ENCODE measurements at places on chromosomes 16 and 17.

DNA sequence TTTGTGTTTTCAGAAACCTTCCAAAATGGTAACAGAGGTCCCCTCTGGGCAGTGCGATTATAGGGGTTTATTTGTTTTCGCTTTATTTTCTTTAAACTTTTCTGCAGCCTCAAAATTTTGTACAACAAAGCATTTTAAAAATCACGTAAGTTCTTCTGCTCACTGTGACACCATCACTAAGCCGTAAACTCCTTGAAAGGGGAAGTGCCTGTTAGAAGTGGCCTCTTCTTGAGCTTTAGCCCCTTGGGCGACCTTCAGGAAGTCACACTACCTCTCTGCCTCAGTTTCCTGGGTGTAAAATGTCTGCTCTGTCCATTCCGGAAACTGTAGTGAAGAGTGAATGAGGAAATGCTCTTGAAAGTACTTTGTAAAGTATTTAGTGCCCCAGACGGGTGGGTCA, 26.6 kb downstream of the ARHGAP27 start:
- DNase-seq = no peak

DNA sequence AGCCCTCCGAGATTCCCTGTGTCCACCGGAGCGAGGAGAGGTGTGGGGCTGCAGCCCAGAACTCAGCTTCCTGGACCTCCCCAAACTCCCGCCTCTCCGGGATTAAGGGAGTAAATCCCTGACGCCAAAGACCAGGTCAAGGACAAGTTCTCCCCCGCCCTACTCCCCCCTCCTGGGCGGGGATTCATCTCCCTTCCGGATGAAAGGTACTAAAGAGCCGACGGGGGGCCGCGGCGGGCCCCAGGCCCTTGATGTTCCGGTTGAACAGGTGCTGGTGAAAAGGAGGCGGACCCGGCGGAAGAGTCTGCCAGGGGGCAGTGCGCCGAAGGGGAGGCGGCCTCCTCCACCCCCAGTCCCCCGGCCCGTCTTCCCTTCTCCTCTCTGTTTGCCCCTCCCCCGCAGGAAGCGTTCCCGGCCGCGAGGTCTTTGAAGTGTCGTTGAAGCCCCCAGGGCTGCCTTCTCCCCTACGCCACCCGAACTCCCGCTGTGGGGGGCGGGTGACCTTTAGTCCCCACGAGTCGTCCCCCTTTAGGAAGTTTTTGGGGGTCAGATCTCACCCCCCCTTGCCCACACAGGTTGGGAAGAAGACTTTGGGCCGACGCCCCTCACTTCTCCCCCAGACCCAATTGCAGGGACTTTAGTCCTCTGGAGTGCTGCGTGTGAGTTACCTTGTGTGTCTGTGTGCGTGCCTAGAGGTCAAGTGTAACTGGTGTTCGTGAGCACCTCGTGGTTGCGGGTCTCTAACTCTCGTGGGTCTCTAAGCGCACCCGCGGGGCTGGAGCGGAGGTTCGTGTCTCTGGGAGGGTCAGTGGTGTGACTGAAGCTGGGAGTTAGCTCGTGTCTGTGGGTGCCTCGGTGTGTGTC, 1.1 kb upstream of the MLLT6 start:
- DNase-seq = peak; percentile 75

GRCh38 chr17:10149573-10150399, 48.6 kb downstream of the GAS7 start:
- no peak for DNase-seq

GRCh38 chr16:9599415-9600120, 508.1 kb downstream of the HAPSTR1 start:
- no peak for DNase-seq

DNA sequence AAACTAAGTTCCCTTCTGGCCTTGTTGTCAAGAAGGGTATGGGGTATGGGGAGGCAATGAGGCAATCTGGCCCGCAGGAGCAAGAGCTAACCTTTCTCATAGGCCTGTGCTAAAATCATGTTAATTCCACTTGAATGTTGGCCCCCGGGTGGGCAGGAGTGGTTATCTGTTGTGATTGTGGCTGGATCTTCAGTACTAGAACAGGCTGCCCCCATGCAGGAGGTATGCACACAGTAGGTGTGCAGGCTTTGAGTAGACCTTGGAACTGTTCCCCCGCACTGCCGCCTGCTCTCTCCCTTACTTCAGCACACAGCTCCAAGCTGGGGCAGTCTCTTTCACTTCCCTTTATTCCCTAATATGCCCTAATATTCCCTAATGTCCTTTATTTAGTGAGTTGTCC, 52.4 kb upstream of the TANGO6 start:
- no peak for DNase-seq

GRCh38 chr17:16215002-16215272, 397 bp downstream of the NCOR1 start:
- DNase-seq = no peak

DNA sequence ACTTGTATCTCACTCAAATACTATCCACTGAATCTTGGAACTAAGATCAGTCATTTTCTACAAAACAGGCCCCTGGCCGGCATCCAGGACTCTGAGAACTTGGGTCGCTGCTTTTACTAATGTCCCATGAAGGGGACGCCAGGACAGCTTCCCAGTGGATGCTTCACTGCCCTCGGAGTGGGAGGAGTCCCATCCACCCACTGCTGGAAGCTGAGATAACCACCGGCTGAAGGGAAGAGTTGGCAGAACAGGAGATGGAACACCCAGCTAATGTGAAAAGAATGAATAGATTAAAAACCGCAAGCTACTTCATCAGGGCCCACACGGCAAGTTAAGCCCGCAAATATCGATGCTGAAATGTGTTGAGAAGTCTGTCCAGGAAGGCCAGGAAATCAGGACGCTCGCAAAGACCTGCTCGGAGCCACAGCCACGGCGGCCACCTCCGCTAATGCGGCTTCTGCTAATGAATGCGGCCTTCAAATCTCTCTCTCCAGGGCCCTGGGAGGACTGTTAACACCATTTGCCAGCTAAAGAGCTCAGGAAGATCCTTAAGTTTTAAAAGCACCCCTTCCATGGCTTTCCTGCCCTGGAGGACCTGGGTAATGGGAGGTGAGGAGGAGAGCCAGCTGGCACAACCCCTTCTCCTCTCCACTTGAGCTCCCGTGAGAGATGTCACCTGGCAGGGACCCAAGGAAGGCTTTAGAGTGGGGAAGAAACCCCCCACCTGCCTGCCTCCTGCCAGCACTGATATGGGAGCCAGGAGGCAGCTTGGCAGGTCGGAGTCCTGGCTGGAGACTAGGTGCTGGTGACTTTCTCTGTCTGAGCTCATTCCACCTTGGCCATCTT, 226.6 kb upstream of the RPL38 start:
- DNase-seq = peak; percentile 81

- DNase-seq = no peak
Measured at GRCh38 chr17:51120357-51120738, 320 bp downstream of the SPAG9 start.

DNA sequence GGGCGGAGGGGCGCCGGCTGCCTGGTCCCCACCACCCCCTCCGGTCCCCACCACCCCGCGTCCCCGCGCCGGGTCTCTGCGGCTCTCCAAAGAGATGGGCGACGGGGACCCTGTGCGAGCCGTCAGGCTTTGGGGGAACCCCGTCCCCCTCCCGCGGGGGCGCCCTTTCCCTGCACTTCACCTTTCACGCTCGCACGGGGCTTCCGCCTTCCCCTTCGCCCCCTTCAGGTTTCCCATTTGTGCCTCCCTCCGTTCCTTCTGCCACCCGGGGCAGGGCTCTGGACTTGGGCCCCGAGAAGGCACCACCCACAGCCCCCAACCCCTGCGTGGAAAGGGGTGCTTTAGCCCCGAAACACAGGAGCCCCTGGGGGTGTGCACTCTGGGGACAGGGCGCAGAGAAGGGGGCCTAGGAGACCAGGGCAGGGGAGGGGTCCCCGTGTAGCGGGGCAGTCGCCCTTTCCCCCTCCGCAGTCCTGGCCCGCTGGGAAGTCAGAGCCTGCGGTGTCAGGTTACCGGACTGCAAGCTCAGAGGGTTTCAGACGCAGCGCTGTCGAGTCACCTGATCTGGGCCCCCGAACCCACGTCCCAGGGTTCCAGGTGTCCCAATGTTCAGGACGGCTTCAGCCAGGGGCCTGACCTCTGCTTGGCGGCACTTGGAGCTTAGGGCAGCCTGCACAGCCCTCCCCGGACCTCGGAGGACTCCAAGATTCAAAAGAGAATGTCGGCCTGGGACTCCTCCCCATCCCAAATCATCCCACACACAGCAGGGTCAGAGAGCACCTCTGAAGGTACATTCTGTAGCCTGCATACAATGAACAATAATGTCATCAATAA, 6.7 kb upstream of the CCDC92B start:
- DNase-seq = no peak

- no peak for DNase-seq
Measured at GRCh38 chr17:76993651-76994050, 125.4 kb downstream of the MGAT5B start.

- DNase-seq = no peak
Measured at GRCh38 chr16:2528161-2529060, 2.8 kb downstream of the CEMP1 start.

DNA sequence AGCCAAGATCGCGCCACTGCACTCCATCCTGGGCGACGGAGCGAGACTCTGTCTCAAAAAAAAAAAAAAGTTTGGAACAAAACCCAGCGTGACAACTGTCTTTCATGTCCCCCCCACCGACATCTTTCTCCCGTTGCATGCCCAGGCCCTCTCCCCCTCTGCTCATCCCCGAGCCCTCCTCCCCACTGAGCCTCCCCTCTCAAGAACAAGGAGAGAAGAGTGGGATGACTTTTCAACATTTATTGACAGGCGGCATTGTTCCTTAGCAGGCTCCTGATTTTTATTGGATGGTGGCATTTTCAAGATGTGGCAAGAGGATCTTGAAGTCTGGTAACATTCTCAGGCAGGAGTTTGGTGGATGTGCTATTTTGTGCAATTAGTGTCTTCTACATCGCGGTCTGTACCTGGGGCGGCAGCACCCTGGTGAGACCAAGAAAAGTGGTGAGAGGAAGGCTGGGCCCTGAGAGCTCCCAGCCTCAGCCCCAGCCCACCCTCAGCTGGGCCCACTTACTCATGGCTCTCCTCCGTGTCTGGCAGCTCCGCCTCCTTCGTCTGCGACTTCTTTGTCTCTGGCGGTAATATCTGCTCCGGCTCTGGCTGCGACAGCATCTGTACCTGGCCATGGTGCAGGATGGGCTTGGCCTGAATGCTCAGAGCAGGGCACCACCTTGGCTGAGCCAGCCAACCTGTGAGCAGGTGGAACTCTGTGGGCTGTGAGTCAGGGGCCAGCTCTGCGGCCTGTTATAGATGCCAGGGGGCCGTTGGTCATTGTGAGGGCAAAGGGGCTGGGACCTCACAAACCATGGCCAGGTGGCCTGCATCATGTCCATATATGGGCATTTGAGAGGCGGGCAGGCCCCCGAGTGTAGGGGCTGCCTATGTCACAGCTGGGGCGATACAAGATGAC, at the start of gene PRM1:
PRM1 (minus strand) TSS at position 715 of the 907 bp plus-strand sequence; CDS start at position 623, 92 bp downstream.
- DNase-seq = no peak

- no peak for DNase-seq
Measured at GRCh38 chr17:21201298-21201595, 12.7 kb downstream of the TMEM11 start.

DNA sequence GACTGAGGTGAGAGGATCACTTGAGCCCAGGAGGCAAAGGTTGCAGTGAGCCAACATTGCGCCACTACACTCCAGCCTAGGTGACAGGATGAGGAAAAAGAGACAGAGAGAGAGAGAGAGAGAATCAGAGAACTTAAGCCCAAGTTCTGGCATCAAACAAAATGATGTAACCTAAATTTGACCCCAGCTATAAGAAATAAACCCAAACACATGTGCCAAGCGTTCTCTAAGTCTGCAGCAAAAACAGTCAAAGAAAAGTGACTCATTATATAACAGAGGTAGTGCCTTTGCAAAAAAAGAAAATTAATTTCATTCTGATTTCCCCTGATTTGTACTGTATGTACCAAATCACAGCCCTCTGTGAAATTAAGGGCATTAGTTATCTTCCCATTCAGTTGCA, 89.5 kb downstream of the CDH11 start:
- DNase-seq = no peak

- DNase-seq = peak; percentile 72
Measured at GRCh38 chr17:50151041-50151936, 812 bp upstream of the PPP1R9B start.

- DNase-seq = no peak
Measured at GRCh38 chr16:9847146-9847545, 335.1 kb downstream of the GRIN2A start.

- no peak for DNase-seq
Measured at GRCh38 chr16:49484451-49484849, 110.8 kb downstream of the C16orf78 start.

- no peak for DNase-seq
Measured at GRCh38 chr17:40841246-40841645, 18.8 kb upstream of the KRT10 start.

GRCh38 chr17:11944587-11944986, 52.7 kb downstream of the ZNF18 start:
- DNase-seq = no peak

GRCh38 chr17:78672005-78672404, 94.8 kb upstream of the DNAH17 start:
- DNase-seq = no peak

- no peak for DNase-seq
Measured at GRCh38 chr17:79183043-79183292, 108.3 kb downstream of the ENGASE start.

DNA sequence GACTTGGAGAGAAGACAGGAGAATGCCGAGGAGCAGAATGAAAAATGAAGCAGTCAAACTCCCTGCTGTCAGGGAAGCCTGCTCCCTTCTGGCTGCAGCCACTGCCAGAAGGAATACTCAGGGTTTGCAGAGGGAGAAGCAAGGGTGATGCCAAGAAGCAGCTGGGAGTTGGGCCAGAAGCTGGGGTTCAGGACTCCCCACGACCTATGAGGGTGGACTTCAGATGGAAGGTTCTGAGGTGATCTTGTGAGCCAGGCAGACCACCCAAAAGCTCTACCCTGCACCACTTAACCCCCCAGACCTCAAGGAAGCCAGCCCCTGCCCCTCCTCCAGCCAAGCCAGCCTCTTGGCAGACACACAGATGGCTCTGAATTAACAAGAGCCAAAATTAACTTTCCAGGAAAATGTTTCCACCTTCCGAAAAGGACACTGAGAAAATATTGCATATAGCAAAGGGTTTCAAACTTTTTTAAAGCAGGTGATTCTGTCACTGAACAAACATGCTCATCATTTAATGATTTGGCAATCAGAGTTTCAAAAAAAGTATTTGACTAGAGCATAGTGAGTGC, 126.0 kb upstream of the ERCC4 start:
- no peak for DNase-seq

- no peak for DNase-seq
Measured at GRCh38 chr17:9148905-9149525, 127.7 kb downstream of the NTN1 start.

DNA sequence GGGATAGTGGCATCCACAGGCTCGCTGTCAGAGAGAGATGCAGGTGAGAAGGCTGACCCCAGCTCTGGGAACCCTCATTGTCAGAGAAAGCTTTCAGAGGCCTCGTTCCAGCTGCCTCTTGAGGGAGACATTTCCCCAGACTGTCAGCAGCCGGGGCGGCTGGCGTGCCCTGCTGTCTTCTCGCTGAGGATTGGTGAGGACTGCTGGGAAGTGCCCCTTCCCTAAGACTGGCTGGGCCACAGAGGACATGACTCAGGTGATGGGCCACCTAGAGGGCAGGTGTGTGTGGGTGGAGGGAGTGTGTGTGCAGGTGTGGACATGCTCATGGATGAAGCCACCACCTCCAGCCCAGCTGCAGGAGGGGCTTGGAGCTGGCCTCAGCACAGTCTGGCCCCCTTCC, 25.3 kb downstream of the SPACA3 start:
- DNase-seq = no peak
